Ammon's horn (tissue), 1 donor: ENCODE measurements at places on chromosomes 3 and 15.

DNA sequence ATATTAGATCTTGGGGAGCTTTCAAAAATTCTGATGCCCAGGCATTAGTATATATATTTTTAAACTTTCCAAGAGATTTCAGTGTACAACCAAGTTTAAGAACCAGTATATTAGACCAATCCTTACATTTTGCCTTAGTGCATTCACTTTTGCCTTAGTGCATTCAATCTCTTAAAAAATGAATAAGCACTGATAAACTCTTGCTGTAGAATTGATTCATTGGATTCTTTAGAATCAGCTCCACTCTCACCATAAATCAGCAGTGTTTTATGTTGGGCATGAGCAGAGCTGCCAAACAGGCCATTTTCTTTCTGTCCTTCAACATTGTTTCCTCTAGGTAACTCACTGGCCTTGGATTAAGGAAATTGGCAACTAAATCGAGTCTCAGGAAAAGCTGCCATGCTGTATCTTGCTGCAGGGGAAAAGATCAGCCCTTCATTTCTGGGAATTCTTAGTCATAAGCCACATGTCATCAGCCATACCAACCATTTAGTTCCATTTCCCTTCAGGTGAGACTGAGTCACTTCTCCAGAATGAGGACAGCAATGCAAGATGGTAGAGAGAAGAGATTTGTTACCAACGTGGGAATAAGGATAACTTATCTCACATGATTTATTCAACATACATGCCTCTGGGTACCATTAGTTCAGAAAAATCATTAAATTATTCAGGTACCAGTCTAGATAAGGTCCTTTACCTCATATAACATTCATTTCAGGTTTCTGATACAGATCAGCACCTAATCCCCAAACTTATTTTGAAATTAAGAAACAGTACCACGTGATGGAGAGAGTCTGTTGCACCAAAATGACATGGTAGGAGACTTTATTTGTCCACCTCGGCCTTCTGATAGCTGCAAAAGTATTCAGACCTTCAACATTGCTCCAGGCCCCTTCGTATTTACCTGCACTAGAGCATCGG, 192.5 kb downstream of the P3H2 start:
- no peak for DNase-seq

DNA sequence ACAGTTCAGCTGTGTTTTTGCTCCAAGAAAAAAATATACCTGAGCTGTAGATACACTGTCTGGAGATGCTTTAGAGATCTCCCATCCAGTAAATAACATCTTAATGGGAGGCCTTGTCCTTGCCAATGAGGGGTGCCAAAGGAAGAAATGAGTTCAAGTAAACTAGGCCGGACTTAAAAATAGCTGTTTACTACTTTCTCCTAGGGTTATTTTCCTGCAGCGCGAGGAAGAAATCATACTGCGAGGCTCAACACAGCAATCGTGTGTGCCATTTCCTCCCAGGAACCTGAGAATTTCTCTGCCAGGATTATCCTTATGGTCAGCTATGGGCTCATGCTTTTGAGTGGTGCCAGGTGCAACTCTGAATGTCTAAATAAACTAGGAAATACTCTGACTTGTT, 71.9 kb downstream of the CMTM8 start:
- no peak for DNase-seq

GRCh38 chr15:55907797-55908196, 85.6 kb downstream of the NEDD4 start:
- no peak for DNase-seq

GRCh38 chr3:20574746-20575145, 388.7 kb upstream of the SGO1 start:
- no peak for DNase-seq

GRCh38 chr15:66923438-66923881, 141.9 kb upstream of the SMAD3 start:
- no peak for DNase-seq

- no peak for DNase-seq
Observed at GRCh38 chr3:24012589-24013269, 67.6 kb downstream of the NR1D2 start.

GRCh38 chr3:187979564-187979963, 174.4 kb upstream of the LPP start:
- no peak for DNase-seq

- peak; percentile 58 for DNase-seq
Observed at GRCh38 chr3:184597829-184598573, 36.4 kb downstream of the EPHB3 start.

- DNase-seq: no peak
Observed at GRCh38 chr15:80251428-80252120, 439 bp downstream of the CTXND1 start.

DNA sequence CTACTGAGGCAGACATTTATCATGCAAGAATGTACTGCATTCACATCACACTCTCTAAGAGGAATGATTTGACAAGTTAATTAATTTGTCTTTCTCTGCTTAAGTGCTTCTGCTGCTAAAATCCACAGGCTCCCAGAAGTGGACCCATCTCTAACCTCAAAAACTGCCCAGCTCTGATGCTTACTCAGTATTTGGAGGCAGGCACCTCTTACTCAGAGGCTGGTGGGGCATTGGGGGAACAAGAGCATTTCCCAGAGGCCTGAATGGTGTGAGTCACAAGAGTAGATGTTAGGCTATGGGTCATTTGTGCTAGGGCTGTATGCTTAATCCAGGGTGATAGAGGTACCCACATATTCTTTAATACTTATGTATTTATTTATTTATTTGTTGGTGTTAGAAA, 34.4 kb upstream of the HCN4 start:
- DNase-seq: no peak

DNA sequence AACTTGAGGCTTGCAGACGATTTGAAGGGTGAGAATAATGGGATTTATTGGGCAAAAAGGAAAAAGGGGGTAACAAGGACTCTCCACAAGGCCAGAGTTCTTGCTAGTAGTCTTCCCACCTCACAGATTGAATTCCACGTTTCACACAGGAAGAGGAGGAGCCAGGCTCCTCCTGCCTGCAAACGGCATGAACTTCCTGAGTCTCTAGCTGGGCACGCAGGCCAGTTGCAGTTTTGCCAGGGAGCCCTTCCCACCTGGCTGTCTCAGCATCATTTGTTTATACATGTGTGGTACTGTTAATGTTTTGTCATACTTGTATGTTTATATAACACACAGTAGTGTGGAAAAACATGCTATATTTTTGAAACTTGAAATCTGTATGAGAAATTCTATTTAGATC, 155.0 kb downstream of the NLGN1 start:
- DNase-seq: no peak

- DNase-seq: no peak
Observed at GRCh38 chr3:187623285-187623814, 46.8 kb downstream of the SST start.

- peak; percentile 59 for DNase-seq
Observed at GRCh38 chr3:39126532-39127071, 19.1 kb downstream of the TTC21A start.

DNA sequence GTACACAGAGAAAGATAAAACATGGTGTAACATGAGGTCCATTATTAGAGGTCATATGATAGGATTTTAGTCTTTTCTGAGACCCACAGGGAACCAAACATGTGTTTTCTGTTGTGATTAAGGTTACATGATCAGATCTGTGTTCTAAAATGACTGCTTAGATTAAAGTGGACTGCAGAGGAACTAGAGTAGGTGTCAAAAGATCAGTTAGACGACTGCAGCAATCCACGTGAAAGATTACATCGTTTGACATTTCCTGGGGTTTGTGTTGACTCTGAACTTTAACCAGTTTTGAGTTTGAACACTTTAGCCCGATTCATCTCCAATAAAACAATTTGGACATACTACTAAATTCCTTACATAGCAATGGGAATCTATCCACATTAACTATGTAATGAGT, 5.1 kb downstream of the MIX23 start:
- no peak for DNase-seq

GRCh38 chr3:46065294-46065705, 38.0 kb upstream of the XCR1 start:
- DNase-seq: no peak

DNA sequence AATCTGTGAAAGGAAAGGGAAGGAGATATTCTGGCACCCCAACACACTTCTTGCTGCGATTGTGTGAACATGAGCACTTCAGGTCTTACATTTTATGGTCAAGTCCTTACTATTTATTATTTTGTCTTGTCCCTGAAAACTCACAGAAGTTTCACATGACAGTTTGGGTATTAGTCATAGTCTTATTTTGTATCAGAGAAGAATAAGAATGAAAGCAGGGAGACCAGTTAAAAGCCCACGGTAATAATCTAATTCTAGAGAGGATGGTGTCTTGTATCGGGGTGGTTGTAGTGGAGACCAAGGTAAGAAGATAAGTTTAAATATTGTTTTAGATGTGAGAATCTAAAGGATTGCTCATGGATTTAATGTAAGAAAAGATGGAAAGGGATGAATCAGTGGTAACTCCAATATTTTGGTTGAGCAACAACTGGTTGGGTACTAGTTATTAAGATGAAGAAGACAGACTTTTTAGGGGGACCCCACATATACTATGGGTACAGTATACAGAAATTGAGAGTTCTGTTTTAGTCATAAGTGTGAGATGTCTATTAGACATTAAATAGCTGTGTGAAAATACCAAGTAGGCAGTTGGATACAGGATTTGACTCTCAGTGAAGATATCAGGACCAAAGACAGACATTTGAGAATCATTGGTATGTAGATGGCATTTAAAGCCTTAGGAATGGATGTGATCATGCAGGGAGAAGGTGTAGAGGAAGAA, 227.6 kb downstream of the MFSD1 start:
- DNase-seq: no peak

DNA sequence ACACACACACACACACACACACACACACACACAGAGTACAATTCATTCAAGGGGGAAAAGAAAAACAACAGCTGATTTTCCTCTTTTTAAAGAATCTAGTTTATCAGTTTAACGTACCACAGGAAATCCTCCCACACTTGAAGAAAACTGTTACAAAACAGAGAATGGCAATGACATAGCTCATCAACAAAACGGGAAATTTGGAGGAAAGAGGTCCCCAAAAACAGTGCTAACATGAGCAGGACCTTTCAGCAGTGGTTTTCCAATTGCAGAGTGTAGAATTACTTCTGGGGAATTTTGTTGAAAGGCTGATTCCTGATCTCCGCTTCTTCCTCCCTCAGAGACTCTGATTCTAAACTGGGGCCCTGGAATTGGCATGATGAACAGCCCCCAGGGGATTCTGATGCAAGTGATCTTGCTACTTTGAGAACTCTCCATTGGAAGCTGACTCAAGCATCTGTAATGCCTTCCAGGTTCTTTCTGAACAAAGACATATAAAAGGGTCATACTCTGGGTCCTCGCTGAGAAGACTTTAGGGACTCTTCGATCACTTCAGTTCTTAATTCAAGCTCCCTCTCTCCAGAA, 442.6 kb upstream of the PROK2 start:
- DNase-seq: no peak

DNA sequence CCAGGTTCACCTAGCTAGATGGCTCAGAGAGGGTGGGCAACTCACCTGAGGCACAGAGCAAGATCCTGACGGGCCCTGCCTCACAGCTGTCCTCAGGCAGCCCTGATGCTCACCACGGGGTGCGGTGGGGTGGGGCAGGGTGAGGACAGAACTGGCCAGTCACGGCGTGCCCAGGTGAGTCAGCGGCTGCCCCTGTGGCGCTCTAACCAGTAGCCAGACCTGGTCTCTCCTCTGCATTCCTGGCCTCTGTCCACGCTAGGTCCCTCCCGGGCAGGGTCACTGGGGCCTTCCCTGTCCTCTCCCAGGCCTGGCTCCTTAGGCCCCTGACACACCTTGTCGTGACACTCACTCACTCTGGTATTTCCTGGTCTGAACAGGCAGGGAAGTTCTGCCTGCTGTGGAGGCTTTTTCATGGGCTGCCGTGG, 901 bp downstream of the ALS2CL start:
- DNase-seq: no peak

GRCh38 chr3:40913192-40913591, 286.1 kb upstream of the CTNNB1 start:
- no peak for DNase-seq

GRCh38 chr15:96702589-96702988, 372.1 kb downstream of the NR2F2 start:
- no peak for DNase-seq

DNA sequence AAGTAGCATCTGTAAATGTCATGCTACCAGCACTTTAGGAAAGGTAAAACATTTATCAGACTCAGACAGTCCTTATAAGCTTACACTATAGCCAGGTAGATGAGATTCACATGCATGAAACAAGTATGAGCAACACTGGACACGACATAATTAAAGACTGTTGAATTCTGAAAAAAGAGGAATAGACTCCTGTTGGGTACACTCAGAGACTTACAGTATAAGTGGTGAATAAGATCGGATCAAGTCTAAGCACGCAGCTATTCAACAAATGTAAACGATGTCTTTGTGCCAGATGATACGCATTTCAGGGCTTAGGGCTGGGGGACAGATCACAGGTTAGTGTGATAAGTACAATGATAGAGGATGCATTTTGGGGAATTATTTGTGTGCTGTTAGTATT, 43.2 kb upstream of the SPPL2A start:
- no peak for DNase-seq
